SK-N-SH (cell line): ENCODE measurements at places on chromosomes 5 and 9. TPM values are rescaled to one million over a fixed set of nuclear protein-coding genes. Genes with fewer than 3 reads are reported as not detected.

The PDLIM4 gene
- 45.1 and 57.1 TPM in 2 replicates for polyA plus RNA-seq

The MEIKIN gene
- polyA plus RNA-seq: not detected in 2 replicates

The MARCOL gene
- not detected in 2 replicates for polyA plus RNA-seq

The PCDHA4 gene
- polyA plus RNA-seq: 1.2 and 1.4 TPM in 2 replicates

The FAM200C gene
- polyA plus RNA-seq: 1.5 and 2.2 TPM in 2 replicates

The MORN5 gene
- polyA plus RNA-seq: not detected in 2 replicates

The C9orf153 gene
- 0.03 TPM in 1 of 2 replicates, not detected in the other for polyA plus RNA-seq

The SNAPC4 gene
- 7.7 and 9.2 TPM in 2 replicates for polyA plus RNA-seq

The KCNN2 gene
- polyA plus RNA-seq: not detected in 2 replicates

The SVEP1 gene
- 0.10 and 0.11 TPM in 2 replicates for polyA plus RNA-seq

The SLC34A3 gene
- 0.06 TPM in 1 of 2 replicates, not detected in the other for polyA plus RNA-seq

The ANXA6 gene
- 87.5 and 101 TPM in 2 replicates for polyA plus RNA-seq

The NUDT12 gene
- 4.9 and 8.1 TPM in 2 replicates for polyA plus RNA-seq

The DOCK2 gene
- 3.8 and 5.2 TPM in 2 replicates for polyA plus RNA-seq

The IFNA21 gene
- polyA plus RNA-seq: not detected in 2 replicates

The GPR150 gene
- 0.06 and 0.07 TPM in 2 replicates for polyA plus RNA-seq

The PCDHGB6 gene
- 0.13 and 0.18 TPM in 2 replicates for polyA plus RNA-seq

The LECT2 gene
- polyA plus RNA-seq: 0.18 and 0.60 TPM in 2 replicates

The SELENOP gene
- polyA plus RNA-seq: 0.06 and 0.08 TPM in 2 replicates

The TEX48 gene
- 0.41 and 0.46 TPM in 2 replicates for polyA plus RNA-seq

The CCNO gene
- not detected in 2 replicates for polyA plus RNA-seq

The CRHBP gene
- polyA plus RNA-seq: not detected in 2 replicates

The OR13C4 gene
- not detected in 2 replicates for polyA plus RNA-seq

The NMUR2 gene
- polyA plus RNA-seq: not detected in 2 replicates

The PLAC8L1 gene
- 0.21 and 0.55 TPM in 2 replicates for polyA plus RNA-seq

The AFAP1L1 gene
- 0.82 and 0.89 TPM in 2 replicates for polyA plus RNA-seq

The C8G gene
- polyA plus RNA-seq: 0.28 and 0.49 TPM in 2 replicates

The SOWAHA gene
- 0.23 and 0.30 TPM in 2 replicates for polyA plus RNA-seq

The EGR1 gene
- polyA plus RNA-seq: 28.4 and 48.0 TPM in 2 replicates

The PCDHA12 gene
- 0.54 and 0.70 TPM in 2 replicates for polyA plus RNA-seq

The PITX1 gene
- not detected in 2 replicates for polyA plus RNA-seq

The DMRT3 gene
- not detected in 2 replicates for polyA plus RNA-seq

The OMD gene
- polyA plus RNA-seq: 0.03 TPM in 1 of 2 replicates, not detected in the other

The FGD3 gene
- not detected in 2 replicates for polyA plus RNA-seq

The WWC1 gene
- polyA plus RNA-seq: 15.2 and 16.9 TPM in 2 replicates

The PHYHD1 gene
- polyA plus RNA-seq: 0.19 TPM in 1 of 2 replicates, not detected in the other

The NUTM2G gene
- not detected in 2 replicates for polyA plus RNA-seq

The CKMT2 gene
- polyA plus RNA-seq: not detected in 2 replicates

The ICE1 gene
- 9.4 and 10.7 TPM in 2 replicates for polyA plus RNA-seq

The NKD2 gene
- not detected in 2 replicates for polyA plus RNA-seq

The AMBP gene
- 0.16 and 0.18 TPM in 2 replicates for polyA plus RNA-seq

The SPINK5 gene
- polyA plus RNA-seq: not detected in 2 replicates

The GABRG2 gene
- polyA plus RNA-seq: not detected in 2 replicates

The ABITRAM gene
- 13.9 and 18.2 TPM in 2 replicates for polyA plus RNA-seq

The UQCRQ gene
- polyA plus RNA-seq: 510 and 694 TPM in 2 replicates

The OR1Q1 gene
- 0.10 and 0.29 TPM in 2 replicates for polyA plus RNA-seq

The GNA14 gene
- 0.15 and 0.26 TPM in 2 replicates for polyA plus RNA-seq

The ORM2 gene
- not detected in 2 replicates for polyA plus RNA-seq

The C6 gene
- 0.02 and 0.08 TPM in 2 replicates for polyA plus RNA-seq

The PFN3 gene
- not detected in 2 replicates for polyA plus RNA-seq

The ADAMTSL2 gene
- 0.21 and 0.31 TPM in 2 replicates for polyA plus RNA-seq

The TRPM3 gene
- not detected in 2 replicates for polyA plus RNA-seq
